ENCODE measurements at places on chromosomes 3 and 15. TPM values are rescaled to one million over a fixed set of nuclear protein-coding genes. Genes with fewer than 3 reads are reported as not detected.

GRCh38 chr3:110332629-110333028 lies 739.0 kb upstream of the NECTIN3 start:
- no peak overlapping the region for H3K27ac ChIP-seq
- H3K27me3 ChIP-seq: no peaks in the 10 kb centered on the region
- H3K36me3 ChIP-seq: no peaks in the 10 kb centered on the region

GRCh38 chr3:130663092-130663491 lies 83.5 kb downstream of the PIK3R4 start:
- H3K4me1 ChIP-seq: no peaks in the 10 kb centered on the region
- H3K27me3 ChIP-seq: no peaks in the 10 kb centered on the region
- no peak for DNase-seq
- no peaks in the 10 kb centered on the region for H3K36me3 ChIP-seq
- H3K4me3 ChIP-seq: no peak overlapping the region

GRCh38 chr15:29143293-29143692 lies 126.3 kb downstream of the NSMCE3 start:
- H3K36me3 ChIP-seq: no peaks in the 10 kb centered on the region
- no peak overlapping the region for H3K27ac ChIP-seq
- peaks cover 10% of the 10 kb centered on the region for H3K27me3 ChIP-seq
- H3K4me1 ChIP-seq: peaks cover 6% of the 10 kb centered on the region
- no peak overlapping the region for H3K4me3 ChIP-seq
- DNase-seq: no peak

DNA sequence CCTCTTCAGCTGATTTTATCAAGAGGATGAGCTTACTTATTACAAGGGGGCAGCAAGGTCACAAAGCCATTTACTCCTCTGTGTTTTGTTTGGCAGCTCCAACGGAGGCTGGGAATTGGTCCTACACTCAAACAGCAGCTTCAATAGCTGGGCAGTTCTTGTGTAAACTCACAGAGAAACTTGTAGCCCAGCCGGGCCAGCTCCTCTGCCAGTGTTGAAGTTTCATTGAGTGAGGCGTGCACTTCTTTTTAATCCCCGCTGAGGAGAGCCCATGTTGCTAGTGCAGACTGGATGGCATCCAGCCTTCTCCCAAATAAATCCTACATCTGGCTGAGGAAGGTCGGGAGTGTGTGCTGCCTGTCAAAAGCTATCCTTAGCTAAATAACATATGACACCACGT lies 59.5 kb downstream of the BFSP2 start:
- peaks cover 29% of the 10 kb centered on the region for H3K4me1 ChIP-seq
- H3K36me3 ChIP-seq: no peaks in the 10 kb centered on the region
- H3K27me3 ChIP-seq: peaks cover 4% of the 10 kb centered on the region
- DNase-seq: no peak
- H3K27ac ChIP-seq: no peak overlapping the region
- H3K4me3 ChIP-seq: no peak overlapping the region

DNA sequence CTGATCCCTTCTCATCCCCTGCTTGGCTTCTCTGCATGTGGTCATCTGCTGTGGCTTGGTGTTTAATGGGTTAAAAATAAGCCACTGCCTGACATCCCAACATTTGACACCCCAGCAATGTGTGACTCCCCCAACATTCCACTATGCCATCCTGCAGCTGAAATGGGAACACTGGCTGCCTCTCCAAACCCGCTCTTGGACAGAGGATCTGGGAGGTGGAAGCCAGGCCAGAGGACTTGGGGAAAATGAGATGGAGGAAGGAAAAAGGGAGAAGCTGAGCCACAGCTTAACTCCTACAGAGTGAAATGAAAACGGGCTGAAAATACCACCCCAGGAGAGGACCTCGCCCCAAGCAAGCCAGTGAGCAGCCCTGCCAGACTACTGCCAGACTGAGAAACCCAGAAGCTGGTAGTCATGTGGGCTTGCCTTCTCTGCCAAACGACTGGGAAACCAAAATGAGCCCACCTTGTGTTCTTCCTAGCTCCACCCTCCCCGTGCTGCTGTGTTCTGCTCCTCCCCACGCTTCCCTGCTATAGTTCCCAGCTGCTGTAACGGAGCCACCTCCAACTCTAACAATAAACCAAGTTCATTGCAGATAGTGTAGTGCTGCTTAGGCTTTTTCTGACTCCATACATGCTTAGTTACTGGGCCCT lies 13.7 kb downstream of the MAP1A start:
- DNase-seq: no peak
- H3K27ac ChIP-seq: no peak overlapping the region
- H3K4me3 ChIP-seq: no peak overlapping the region
- H3K4me1 ChIP-seq: peaks cover 4% of the 10 kb centered on the region

- H3K4me3 ChIP-seq: no peak overlapping the region
- no peaks in the 10 kb centered on the region for H3K36me3 ChIP-seq
- DNase-seq: no peak
These were observed 324.0 kb downstream of the UACA start for GRCh38 chr15:70439304-70439877.

DNA sequence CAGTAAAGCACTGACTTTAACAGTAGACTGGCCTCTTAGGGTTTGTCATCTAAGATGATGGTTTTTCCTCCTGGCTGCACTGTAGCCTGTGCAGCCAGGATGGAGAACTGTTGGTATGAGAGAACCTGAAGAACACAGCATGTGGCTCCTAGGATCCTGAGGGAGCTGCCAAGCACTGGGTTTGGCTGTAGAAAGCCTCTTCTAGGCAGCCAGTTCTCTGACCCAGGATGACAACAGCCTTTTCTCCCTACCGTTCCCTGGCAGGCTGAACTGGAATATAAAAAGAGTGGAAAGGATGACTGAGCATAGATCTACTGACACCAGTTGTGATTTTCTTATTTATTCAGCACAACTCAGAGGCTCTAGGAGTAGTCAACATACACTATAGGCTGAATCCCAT lies 34.3 kb upstream of the MANF start:
- peaks cover 3% of the 10 kb centered on the region for H3K27me3 ChIP-seq
- H3K4me3 ChIP-seq: no peak overlapping the region
- DNase-seq: no peak

DNA sequence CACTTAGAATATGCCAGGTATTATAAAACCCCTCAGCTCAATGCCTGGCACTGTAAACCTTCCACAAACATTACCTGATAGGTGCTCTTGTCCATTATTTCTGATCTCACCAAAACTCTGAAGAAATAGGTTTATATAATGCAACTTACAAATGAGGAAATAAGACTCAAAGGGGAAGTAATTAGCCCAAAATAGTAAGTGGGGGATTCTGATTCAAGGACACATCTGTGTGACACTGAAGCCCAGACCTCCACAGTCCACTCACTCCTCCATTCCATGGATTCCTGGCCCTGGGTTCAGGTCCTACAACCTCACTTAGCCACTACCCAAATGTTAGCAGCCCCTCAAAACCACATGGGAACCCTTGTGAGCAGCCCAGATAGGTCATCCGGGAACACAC lies 49.9 kb downstream of the TRANK1 start:
- DNase-seq: no peak
- peaks cover 31% of the 10 kb centered on the region for H3K4me1 ChIP-seq
- peaks cover 51% of the 10 kb centered on the region for H3K36me3 ChIP-seq
- no peak overlapping the region for H3K27ac ChIP-seq
- H3K27me3 ChIP-seq: no peaks in the 10 kb centered on the region
- H3K4me3 ChIP-seq: no peak overlapping the region

GRCh38 chr15:99095626-99096025 lies 9.3 kb upstream of the SYNM start:
- peaks cover 3% of the 10 kb centered on the region for H3K4me1 ChIP-seq
- no peak for DNase-seq
- H3K27me3 ChIP-seq: peaks cover 30% of the 10 kb centered on the region
- no peak overlapping the region for H3K27ac ChIP-seq
- H3K36me3 ChIP-seq: no peaks in the 10 kb centered on the region

- no peak overlapping the region for H3K27ac ChIP-seq
- no peak overlapping the region for H3K4me3 ChIP-seq
- DNase-seq: no peak
- no peaks in the 10 kb centered on the region for H3K27me3 ChIP-seq
- no peaks in the 10 kb centered on the region for H3K4me1 ChIP-seq
These were observed 28.6 kb upstream of the CCDC39 start for GRCh38 chr3:180707896-180708295.

GRCh38 chr15:97200161-97200560 lies 760.3 kb upstream of the ARRDC4 start:
- no peaks in the 10 kb centered on the region for H3K27me3 ChIP-seq
- no peaks in the 10 kb centered on the region for H3K4me1 ChIP-seq
- no peak for DNase-seq
- H3K27ac ChIP-seq: no peak overlapping the region
- no peaks in the 10 kb centered on the region for H3K36me3 ChIP-seq
- H3K4me3 ChIP-seq: no peak overlapping the region

DNA sequence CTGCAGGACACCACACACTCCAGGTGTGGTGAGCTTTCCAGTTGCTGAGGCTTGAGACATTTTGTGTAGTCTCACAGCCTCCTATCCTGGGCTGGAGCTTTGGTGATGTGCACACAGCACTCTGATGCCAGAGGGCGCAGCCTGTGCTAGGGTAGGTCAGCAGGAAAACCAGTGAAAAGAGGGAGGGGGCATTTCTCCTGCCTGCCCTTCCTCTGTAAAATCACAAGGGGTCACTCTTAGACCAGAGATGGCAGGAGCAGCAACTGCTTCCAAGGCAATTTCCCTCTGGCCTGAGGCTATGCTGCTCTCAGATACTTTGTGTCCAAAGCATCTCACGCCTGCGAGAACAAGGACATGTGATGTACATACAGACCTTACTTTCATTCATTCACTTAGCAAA lies 16.5 kb upstream of the MUSTN1 start:
- no peaks in the 10 kb centered on the region for H3K36me3 ChIP-seq
- no peak for DNase-seq
- H3K27me3 ChIP-seq: no peaks in the 10 kb centered on the region
- H3K4me1 ChIP-seq: no peaks in the 10 kb centered on the region
- no peak overlapping the region for H3K4me3 ChIP-seq

The HHATL gene
- total RNA-seq: not detected

The CLDN1 gene
- total RNA-seq: 0.34 TPM

The SNX4 gene
- 44.4 TPM for total RNA-seq

The ARID3B gene
- 53.6 TPM for total RNA-seq

The JMJD7 gene
- total RNA-seq: 17.8 TPM

The FETUB gene
- total RNA-seq: not detected

The ATP13A5 gene
- not detected for total RNA-seq

The SCG3 gene
- total RNA-seq: not detected

Measured in activated T-helper 1 cell treated with anti-CD3 and anti-CD28 coated beads, Interleukin-12 subunit alpha, Interleukin-12 subunit beta, Interleukin-2, Interleukin-4 antibody, amounts not matched to agents 30 ng/mL and 10 ng/mL and 1 ng/mL, durations not matched to agents 14 hours and 24 hours and 36 hours (primary cell).